NCI-H1694 (cell line): ENCODE measurements at places on chromosomes 7 and 10.

GRCh38 chr7:38068461-38068860, 109.6 kb upstream of the STARD3NL start:
- DNase-seq = no peak

GRCh38 chr7:90931986-90932916, 332.0 kb upstream of the FZD1 start:
- peak; percentile 8 for DNase-seq

GRCh38 chr10:28679581-28680357, 2.4 kb downstream of the BAMBI start:
- DNase-seq = no peak

- DNase-seq = no peak
Measured at GRCh38 chr10:109411917-109412316, 511.4 kb downstream of the XPNPEP1 start.

DNA sequence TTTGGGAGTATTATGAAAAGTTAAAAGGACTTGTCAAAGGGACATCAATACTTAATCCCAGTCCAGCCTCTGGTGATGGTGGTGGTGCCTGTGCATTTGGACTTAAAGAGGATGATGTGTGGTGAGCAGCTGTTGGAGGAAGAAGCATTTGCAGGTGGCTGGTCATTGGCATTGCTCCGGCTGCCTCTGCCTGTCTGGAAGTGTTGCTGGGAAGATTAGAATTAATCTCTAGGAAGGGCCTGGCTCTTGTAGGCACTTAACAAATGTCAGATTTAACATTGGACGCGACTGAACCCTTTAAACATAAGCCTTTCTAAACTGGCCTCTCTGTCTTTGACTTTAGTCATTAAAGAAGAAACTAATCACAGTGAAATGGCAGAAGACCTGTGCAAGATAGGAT, 58.8 kb downstream of the FIGNL1 start:
- DNase-seq = no peak

- DNase-seq = no peak
Measured at GRCh38 chr7:42746214-42746613, 165.7 kb downstream of the C7orf25 start.

- DNase-seq = peak; percentile 29
Measured at GRCh38 chr7:4837803-4838625, 23.8 kb downstream of the PAPOLB start.

GRCh38 chr7:2934211-2934731, 90.2 kb upstream of the GNA12 start:
- no peak for DNase-seq

GRCh38 chr10:132179551-132180392, 7.0 kb upstream of the DPYSL4 start:
- no peak for DNase-seq

- no peak for DNase-seq
Measured at GRCh38 chr10:3438606-3439005, 266.0 kb upstream of the PITRM1 start.

DNA sequence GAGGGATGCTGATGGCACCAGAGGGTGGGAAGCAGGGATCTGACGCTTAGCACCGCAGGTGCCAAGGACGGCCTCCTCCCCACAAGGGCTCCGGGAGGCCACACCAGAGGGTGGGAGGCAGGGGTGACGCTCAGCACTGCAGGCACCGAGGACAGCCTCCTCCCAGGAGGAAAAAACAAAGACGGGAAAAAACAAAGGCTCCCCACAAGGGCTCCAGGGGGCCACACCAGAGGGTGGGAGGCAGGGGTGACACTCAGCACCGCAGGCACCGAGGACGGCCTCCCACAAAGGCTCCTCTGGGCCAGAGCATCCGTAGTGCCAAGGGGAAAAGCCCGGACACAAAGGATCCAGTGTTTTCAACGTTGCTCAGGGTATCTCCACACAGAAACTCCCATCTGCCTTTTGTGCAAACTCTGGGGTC, 25.6 kb downstream of the DIP2C start:
- no peak for DNase-seq

GRCh38 chr7:3825491-3825890, 524.4 kb downstream of the SDK1 start:
- DNase-seq = no peak
